ENCODE measurements at places on chromosomes 7 and 10.

- no peak for DNase-seq
Measured at GRCh38 chr10:22322641-22323160, 1.8 kb downstream of the BMI1 start.

DNA sequence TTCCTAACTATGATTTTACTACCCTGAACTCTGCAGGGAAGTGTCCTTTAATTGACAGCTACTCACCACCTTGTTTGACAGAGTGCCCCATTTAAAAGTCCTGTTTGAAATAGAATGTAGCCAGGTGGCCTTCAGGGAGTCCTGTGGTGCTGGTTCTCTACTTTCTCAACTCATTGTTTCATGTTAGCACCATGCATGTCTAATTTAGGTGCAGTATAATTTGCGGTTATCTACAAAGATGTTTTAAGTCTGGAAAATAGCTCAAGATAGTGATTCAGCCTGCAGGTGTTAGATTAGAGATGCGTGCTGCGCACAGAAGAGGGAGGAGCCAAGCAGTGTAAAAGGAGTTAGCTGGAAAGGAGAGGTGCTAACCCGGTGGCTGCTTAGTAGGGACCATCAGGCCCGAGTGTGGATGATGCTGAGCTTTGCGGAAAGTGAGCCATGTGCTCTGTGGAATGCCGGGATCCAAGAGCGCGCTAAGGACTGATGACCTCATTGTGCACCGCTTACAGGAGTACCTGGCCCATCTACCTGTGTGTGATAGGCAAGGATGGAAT lies 1.2 kb downstream of the CCM2 start:
- DNase-seq, result peak; percentile 22

DNA sequence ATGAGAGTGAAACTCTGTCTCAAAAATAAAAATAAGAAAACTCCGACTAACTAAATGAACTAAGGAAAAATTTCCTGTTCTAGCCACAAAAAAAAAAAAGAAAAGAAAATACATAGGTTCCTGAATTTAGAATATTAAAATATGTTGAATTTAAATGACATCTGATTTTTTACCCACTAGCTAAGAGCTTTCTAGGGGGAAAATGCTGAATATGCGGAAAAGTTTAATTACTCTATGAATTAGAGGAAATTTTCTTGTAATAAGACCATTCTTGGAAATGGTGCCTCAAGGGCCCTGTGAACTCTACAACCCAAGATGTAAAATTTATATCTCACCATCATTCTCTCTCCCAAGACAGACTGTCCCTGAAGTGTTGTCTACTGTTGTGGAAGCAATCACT lies 165.0 kb upstream of the CALN1 start:
- DNase-seq, result no peak

DNA sequence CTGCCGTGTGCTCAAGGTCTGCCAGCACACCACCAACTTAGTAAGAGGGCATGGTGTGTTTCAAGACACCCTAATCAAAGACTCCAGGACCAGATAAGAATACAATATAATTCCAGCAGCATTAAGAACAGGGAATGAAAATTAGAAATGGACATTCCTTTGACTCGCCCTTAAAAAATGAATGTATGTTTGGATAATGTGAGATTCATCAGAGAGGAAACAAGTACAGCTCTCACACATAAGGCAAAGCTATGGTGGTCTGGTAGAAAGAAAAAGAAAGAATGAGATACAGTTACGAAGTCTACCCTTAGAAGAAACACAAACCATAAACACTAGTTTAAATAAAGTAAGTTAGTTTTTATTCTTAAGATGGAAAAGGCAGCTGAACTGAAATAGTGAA lies 174.8 kb upstream of the ANK3 start:
- no peak for DNase-seq

DNA sequence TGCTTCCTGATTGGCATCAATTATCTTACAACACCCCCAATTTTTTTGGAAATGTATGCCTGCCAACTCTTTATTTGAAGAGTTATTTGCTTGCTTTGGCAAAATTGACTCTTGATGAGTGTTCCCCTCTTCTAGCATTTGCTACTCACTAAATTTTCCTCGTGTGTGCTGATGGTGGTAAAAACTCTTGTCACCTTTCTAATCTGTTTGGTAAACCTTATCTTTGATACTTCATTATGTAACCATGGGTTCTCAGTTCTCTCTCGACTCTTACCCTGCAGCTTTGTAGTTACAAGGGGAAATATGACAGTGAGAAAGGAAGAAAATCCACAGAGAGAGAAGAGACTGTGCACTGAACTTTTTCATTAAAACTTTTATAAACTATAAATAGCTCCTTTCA lies 102.5 kb downstream of the CDK14 start:
- DNase-seq, result no peak
